Esophagus mucosa (tissue), 1 donor: ENCODE measurements at places on chromosomes 7 and 10. TPM values are rescaled to one million over a fixed set of nuclear protein-coding genes. Genes with fewer than 3 reads are reported as not detected.

GRCh38 chr7:132603220-132603833, 27.1 kb upstream of the PLXNA4 start:
- no peak for ATAC-seq

DNA sequence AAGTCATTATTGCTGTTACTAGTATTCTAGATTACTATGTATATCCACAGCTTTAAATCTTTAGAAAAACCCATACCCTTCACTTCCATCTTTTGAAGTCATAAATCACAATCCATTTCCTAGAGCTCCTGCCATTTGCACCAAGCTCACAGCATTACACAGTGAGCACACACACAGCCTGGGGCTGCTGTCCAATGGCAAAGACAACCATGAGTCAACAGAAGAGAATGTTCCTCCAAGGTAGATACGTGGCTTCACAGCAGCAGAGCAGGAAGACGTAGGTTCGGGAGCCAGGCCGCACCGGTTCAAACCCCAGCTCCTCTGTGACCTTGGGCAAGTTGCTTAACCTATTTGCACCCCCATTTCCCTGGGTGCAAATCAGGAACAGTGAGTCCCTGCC, 234.6 kb downstream of the DIP2C start:
- peak; percentile 87 for ATAC-seq

DNA sequence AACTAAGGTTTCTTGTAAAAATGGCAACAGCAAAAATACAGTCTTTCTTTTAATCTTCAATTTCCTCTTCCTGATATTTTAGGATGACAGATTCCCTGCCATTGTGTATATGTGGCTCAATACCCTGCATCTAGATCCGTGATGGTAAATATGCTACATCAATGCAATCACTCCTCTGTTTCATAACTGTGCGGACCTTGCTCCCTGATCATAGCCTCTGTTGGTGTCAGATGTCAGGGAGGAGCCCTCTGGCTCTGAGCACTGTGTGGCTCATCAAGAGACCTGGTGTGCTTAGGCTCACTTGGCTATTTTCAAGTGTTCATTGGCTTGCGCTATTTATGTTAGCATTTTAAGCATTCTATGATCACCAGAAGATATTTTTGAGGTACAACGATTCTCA, 33.0 kb upstream of the AGR3 start:
- no peak for ATAC-seq

GRCh38 chr10:106716381-106716780, 448.1 kb downstream of the SORCS1 start:
- no peak for ATAC-seq

- ATAC-seq = peak; percentile 24
Measured at GRCh38 chr10:129968853-129969183, 4.7 kb upstream of the EBF3 start.

GRCh38 chr10:119498889-119499676, 43.4 kb downstream of the RGS10 start:
- ATAC-seq = no peak

GRCh38 chr7:47818796-47819606, 129.3 kb downstream of the PKD1L1 start:
- ATAC-seq = peak; percentile 67

DNA sequence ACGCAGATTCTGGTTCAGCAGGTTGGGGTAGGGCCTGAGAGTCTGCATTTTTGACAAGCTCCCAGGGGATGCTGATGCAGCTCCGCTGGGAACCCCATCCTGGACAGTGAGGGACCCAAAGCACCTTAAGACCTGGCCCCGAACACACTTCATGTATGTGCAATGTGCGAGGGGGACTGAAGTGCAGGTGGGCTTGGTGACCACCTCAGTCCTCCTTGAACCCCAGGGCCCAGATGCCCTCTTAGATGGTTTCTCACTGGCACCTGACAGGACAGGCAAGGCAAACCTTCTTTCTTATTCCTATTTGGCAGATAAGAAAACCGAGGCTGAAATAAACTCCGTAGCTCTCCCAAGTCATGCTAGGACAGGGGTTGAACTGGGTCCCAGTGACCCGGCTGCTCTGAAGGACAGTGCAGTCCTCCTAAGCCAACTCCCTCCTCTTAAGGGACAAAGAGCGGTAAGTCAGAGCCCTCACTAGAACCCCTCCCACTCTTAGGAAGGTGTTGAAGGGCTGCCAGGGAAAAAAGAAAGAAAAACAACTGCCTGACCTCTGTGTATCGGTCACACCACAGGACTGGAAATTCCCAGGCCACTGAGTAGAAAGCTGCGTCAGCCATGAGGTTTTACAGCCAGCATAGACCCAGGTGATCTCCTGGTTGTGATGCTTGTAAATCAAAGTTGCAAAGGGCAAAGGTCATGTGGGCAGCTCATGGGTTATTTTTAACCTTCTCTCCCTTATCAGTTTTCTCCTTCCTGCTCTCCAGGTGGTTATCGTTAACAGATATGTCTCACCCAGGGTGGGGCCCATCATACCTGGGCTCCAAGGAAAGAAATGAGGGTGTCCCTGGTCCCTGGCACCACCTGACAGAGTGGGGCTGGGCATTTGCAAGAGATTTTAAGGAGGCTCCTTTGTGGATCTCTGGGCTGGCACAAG, 90.9 kb upstream of the SMNDC1 start:
- ATAC-seq = peak; percentile 1

- ATAC-seq = peak; percentile 66
Measured at GRCh38 chr7:5429857-5430611, 6.4 kb upstream of the TNRC18 start.

Gene ELN
- 4.9 TPM for total RNA-seq

Gene GPR37
- total RNA-seq = 5.9 TPM

Gene TFR2
- total RNA-seq = 0.68 TPM

Gene IRF5
- total RNA-seq = 15.7 TPM
